Non-pigmented ciliary epithelial cell (primary cell): ENCODE measurements at places on chromosomes 13 and 19.

DNA sequence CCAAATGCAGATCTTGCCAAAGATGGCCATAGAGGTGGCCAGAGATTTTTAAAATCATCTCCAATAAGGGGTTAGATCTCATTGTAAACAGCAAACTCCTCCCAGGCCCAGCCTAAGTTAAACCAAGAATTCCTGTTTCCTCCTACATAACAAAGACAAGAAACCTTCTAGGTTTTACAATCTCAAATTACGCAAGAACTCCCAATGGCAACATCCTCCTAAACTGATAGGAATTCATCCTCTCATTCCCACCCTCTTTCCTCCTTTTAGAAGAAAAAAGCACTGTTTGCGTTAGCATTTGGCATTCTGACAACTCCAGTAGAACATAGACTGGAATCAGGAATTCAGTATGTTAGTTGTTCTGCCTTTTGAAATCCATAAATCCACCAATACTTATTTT is 14.6 kb downstream of the PROSER1 start:
- DNase-seq = no peak

- DNase-seq = no peak
Observed at GRCh38 chr13:47553329-47553977, 447.6 kb downstream of the SUCLA2 start.

DNA sequence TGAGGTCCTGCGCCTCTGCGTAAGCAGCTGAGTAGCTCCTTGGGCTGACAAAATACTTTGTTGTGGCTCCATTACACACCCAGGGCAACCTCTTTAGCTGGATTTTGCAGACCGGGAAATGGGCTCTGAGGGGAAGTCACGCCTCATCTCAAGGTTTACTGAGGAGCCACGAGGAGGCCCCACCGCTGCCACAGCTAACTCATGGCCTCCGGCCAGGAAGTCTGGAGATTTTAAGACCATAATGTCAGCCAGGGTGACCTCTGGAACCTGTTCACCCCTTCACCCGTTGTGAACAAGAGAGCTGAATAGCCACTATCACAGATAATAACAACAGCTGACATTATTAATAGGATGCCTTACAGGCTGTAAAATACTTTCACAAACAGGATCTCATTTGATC is 351.3 kb upstream of the TMTC4 start:
- DNase-seq = no peak

- DNase-seq = no peak
Observed at GRCh38 chr19:15180451-15181390, 20.1 kb downstream of the NOTCH3 start.

- no peak for DNase-seq
Observed at GRCh38 chr19:55353356-55353802, 1.1 kb downstream of the COX6B2 start.

GRCh38 chr13:20197361-20197834 is 4.7 kb upstream of the GJB2 start:
- peak; percentile 10 for DNase-seq

- DNase-seq = peak; percentile 8
Observed at GRCh38 chr13:73967397-73968165, 166.6 kb downstream of the KLF12 start.

DNA sequence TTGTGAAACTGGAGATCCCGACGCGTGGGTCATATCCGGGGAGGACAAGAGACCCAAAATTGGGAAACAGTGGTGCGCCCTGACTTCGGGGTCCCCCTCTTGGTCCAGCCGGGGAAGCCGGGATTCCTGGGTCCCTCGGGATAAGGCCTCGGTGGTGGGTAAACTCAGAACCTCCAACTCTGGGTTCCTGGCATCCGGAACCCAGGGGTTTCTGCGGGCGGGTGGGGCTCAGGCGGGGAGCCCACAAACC is 688 bp downstream of the ZFP36 start:
- no peak for DNase-seq

DNA sequence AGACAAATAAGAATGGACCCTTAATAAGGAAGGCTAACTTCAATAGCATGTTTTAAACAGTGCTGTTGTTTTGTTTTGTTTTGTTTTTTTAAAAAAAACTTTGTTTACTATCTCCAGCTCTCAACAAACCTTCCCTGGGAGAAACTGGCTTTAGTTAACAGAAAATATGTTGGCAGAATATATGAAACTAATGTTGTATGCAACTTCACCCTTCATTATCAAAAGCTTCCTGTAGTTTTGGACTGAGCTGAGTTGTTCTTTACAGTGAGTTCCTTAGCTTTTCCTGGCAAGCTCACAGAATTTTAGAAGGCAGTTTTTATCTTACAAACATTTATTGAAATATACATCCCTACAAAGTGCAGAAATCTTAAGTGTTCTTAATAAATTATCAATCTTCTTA is 2480.7 kb upstream of the PCDH20 start:
- DNase-seq = no peak

DNA sequence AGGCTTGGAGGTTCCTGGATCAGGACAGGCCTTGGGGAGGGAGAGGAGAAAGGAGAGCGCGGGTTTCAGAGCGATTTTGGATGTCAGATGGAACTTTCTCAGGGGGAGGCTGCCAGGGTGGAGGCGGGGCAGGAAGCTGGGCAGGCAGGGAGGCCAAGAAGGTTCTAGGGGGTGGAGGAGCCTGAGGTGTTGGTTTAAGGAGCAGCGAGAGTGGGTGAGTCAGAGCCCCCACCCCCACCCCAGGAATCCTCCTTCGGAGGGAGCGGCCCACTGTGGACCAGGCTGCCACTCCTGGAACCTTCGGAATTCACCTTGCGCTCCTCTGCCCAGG is 15.9 kb upstream of the NOP53 start:
- peak; percentile 49 for DNase-seq

- DNase-seq = no peak
Observed at GRCh38 chr13:75391432-75392100, 90.4 kb downstream of the TBC1D4 start.

GRCh38 chr13:52738719-52739467 is 727 bp downstream of the CNMD start:
- no peak for DNase-seq

DNA sequence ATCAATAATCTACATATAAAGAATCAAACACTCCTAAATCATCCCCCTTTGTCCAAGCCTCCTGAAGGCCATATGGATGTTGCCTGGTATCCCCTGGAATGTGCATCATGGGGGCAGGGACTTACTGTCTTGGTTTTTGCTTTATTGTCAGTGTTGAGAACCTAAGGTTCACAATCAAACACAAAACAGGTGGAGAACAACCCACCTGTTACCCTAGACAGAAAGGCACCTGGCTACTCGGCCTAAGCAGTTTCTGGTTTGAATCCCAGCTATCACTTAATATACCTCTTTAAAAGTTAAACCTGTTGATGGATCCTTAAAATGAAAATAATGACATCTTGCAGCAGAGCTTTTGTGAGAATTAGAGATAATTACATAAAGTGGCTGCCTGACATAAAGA is 68.9 kb downstream of the DCLK1 start:
- DNase-seq = no peak

DNA sequence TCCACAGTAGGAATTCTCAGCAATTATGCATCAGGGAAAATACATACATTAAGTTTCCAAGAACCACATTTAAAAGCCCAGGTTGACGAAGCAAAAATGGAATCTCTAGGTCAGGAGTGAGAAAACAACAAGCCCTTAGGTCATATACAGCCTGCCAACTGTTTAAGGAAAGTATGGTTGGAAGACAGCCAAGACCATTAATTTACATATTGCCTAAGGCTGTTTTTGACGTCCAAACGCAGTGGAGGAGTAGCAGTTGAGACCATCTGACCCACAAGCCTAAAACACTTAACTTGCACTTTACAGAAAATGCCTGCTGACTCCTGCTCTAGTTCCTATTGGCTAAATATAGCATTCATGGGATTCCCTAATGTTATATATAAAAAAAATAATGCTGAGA is 299.0 kb downstream of the ITGBL1 start:
- DNase-seq = peak; percentile 70

- DNase-seq = peak; percentile 35
Observed at GRCh38 chr13:100542826-100543156, 45.8 kb downstream of the GGACT start.

- no peak for DNase-seq
Observed at GRCh38 chr13:24244802-24245201, 64.6 kb upstream of the C1QTNF9 start.

DNA sequence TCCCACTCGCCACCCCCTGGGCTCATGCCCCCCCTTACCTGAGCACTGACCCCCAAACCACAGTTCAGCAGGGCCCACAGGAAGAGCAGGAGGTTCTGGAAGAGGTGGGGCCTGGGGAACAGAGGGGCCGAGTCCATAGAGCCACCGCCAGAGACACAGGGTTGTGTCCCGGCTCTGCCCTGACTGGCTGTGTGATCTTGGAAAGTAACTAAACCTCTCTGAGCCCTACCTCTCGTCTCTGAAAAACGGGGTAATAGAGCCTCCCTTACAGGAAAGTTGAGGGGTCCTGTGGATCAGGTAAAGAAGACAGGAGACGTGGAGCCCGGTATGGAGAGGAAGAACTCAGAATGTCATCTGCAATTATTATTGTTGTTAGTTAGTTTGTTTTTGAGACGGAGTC is 2.0 kb downstream of the ADAMTSL5 start:
- DNase-seq = no peak

GRCh38 chr13:46104868-46105267 is at the start of gene CPB2:
TSS of gene CPB2 (minus strand) at chr13:46105033. CDS start at chr13:46105009, 24 bp downstream.
- DNase-seq = no peak

- no peak for DNase-seq
Observed at GRCh38 chr13:30734439-30734838, 904 bp upstream of the ALOX5AP start.

- DNase-seq = no peak
Observed at GRCh38 chr19:17023805-17024204, 2.8 kb downstream of the CPAMD8 start.

DNA sequence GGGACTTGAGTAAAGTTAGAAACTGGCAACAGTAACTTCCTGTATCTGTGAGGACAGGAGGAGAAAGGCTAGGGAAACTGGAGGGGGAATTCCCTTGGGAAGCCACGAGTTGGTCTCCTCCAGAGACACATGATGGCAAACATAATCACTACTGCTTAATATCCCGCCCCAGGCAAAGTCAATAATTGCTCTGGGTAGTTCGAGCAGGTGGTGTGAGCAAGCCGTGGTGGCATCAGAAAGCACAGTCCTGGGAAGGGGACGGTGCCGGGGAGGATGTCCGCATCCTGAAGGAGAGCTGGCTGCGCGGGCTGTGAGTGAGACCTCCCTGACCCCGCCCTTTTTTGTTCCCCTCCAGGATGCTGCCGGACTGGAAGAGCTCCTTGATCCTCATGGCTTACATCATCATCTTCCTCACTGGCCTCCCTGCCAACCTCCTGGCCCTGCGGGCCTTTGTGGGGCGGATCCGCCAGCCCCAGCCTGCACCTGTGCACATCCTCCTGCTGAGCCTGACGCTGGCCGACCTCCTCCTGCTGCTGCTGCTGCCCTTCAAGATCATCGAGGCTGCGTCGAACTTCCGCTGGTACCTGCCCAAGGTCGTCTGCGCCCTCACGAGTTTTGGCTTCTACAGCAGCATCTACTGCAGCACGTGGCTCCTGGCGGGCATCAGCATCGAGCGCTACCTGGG is 1.4 kb downstream of the FFAR2 start:
- no peak for DNase-seq

- DNase-seq = no peak
Observed at GRCh38 chr13:66139701-66140100, 1090.4 kb downstream of the PCDH9 start.

DNA sequence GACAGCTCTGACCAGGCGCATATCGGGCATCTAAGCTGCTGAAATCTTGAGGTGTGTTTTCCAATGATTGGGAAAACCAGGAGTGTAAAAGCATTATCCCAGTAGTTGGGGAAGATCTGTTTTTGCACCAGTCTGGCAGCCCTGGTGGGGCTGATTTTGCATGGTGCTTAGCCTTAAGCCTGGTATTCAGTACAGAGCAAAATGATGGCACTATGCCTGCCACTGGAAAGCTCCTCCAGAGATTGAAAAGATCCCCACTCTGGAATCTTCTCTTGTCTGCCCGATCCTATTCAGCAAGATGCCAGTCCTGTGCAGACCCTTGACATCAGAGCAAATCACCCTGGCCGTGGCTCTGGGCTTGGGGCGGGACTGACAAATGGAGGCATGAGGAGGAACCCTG is 44.7 kb upstream of the SIAH3 start:
- no peak for DNase-seq

GRCh38 chr13:106570299-106570852 is 2.4 kb upstream of the ARGLU1 start:
- no peak for DNase-seq
